Right renal pelvis (tissue), 4 donors: ENCODE measurements at places on chromosomes 2 and 18. TPM values are rescaled to one million over a fixed set of nuclear protein-coding genes. Genes with fewer than 3 reads are reported as not detected.

- DNase-seq = no peak
These were observed 484 bp downstream of the ABCB6 start for GRCh38 chr2:219218217-219218731.

DNA sequence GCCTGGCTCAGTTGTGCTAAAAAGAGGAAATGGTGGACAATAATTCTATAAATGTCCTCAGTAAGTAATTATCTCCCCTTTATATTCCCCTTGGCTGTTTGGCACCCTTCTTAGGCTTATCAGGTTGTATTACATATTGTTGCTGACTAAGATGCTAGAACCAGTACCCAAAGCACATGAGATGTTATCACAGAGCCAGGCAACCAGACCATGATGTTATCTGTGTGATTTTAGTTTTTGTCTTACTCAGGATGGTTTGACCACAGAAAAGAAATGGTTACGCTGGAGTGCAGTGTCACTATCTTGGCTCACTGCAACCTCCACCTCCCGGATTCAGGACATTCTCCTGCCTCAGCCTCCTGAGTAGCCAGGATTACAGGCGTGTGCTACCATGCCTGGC is 15.2 kb downstream of the R3HDM1 start:
- no peak for DNase-seq

- no peak for DNase-seq
These were observed 121.4 kb downstream of the ZNF236 start for GRCh38 chr18:76943542-76944339.

DNA sequence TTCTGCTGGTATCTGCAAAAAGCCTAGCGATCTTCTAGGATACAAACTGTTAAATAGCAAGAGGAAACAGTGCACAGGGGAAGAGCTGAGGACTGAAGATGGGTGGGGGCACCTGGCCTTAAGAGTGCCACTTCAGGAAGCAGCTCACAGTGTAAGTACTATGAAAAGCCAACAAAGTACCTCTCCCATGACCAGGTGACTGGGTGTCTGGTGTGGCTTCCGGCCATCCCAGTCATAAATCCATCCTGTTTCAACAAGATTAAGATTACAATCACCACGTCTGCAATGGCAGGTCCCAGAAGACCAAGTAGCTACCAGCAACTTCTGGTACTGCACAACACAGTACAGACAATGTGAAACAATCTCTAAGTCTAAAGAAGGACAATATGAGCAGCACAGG is 15.9 kb downstream of the ERFE start:
- no peak for DNase-seq

GRCh38 chr2:227394401-227394800 is 6.7 kb upstream of the SCYGR1 start:
- DNase-seq = no peak

DNA sequence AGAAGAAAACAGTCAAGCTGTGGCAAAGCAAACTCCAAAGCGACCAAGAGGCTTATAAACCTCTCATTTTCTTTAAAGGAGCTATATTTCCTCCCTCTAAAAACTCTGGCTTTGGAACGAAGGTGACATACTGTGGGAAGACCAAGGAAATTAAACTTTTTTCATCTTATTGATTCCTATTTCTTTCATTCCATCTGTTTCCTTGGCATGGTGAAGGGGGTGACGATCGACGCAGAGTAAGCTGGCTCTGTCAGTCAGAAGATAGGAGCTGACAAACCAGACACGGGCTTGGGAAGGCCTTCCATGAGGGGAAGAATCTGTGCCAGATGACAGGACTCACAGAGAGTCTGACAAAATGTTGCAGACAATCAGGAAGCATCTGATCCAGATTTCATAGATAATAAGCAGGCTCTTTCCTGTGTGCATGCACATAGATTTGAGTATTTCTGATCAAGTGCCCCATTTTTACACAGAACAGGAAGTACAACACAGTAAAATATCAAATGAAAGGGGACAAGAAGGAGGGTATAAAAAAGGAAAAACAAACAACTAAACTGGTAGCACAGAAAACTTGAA is 261.7 kb downstream of the SATB2 start:
- no peak for DNase-seq

GRCh38 chr2:162072181-162072702 is 1.8 kb downstream of the DPP4 start:
- DNase-seq = no peak

AQP12A gene
- polyA plus RNA-seq = not detected
